ENCODE measurements at places on chromosomes 11 and 22. TPM values are rescaled to one million over a fixed set of nuclear protein-coding genes. Genes with fewer than 3 reads are reported as not detected.

- H3K36me3 ChIP-seq = peaks cover 46% of the 10 kb centered on the region
- H3K4me1 ChIP-seq = peaks cover 54% of the 10 kb centered on the region
- no peak overlapping the region for H3K27ac ChIP-seq
- DNase-seq = no peak
Observed at GRCh38 chr11:34354782-34355181, 3.0 kb downstream of the ABTB2 start.

DNA sequence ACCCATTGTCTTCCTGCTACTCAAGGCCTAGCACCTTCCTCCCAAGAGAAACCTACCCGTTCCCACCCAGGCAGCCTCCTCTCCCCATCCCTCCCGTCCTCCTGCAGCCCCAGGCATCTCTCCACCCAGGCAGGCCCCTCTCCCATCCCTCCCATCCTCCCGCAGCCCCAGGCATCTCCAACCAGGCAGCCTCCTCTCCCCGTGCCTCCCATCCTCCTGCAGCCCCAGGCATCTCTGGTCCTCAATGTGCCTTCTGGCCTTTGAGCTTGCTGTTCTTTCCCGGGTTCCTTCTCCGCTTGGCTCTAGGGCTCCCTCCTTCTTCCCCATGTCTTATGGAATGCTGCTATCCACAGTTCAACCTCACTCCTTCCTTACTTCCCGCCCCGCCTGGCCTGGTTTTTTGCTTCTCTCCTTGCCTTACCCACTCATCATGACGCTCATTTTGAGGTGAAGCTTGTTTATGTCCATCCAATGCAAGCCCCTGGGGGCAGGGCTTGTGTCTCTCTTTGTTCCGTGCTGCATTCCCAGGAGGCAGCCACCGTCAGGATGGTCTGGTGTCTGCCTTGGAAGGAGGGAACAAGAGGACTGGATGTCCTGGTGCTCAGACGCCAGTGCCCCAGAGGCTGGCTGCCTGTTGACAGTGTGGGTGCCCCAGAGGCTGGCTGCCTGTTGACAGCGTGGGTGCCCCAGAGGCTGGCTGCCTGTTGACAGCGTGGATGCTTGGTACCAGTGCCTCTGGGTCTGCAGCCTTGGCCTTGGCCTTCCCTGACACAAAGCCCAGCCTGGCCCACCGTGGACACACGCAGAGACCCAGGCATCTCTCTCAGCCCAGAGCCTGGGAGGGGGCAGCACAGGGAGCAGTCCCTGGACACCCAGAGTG, 815.7 kb downstream of the BRD1 start:
- H3K36me3 ChIP-seq = no peaks in the 10 kb centered on the region
- no peak overlapping the region for H3K27ac ChIP-seq
- H3K4me1 ChIP-seq = no peaks in the 10 kb centered on the region
- no peaks in the 10 kb centered on the region for H3K27me3 ChIP-seq
- H3K4me3 ChIP-seq = no peak overlapping the region

DNA sequence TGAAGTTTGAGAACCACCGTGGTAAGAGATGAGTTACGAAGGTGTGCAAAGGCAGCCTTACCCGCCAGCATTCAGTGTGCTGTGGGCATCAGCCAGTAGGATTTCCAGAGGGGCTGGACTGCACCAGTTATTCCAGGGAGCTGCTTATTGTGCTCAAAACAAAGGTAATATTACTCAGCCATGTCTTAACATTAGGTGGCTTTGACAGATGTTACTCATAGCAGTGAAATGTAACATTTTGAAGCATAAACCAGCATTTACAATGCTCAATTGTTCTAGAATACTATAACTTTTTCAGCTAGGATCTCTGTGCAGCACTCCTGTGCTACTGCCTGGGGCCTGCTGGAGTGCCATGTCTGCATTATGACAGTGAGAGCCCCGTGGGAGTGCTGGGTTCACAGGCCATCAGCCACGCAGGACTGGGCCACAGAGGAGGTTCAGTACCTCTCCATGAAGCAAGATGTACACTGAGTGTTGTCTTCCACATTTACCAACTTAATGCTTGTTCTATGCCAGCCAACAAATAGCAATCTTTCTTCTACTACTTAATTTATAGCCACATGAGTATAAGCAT, 238.1 kb downstream of the CADM1 start:
- H3K4me3 ChIP-seq = no peak overlapping the region
- H3K27ac ChIP-seq = no peak overlapping the region
- no peaks in the 10 kb centered on the region for H3K4me1 ChIP-seq

DNA sequence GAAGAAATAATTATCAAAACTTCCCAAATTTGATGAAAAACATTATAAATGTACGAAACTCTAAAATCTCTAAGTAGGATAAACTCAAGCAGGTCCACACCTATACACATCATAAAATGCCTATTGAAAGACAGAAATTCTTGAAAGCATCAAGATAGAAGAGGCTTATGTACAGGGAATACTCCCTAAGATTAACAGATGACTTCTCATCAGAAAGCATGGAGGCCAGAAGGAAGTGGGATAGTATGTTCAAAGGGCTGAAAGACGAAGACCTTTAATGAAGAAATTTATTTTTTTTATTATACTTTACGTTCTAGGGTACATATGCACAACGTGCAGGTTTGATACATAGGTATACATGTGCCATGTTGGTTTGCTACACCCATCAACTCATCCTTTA, 45.3 kb upstream of the KCNA4 start:
- no peaks in the 10 kb centered on the region for H3K36me3 ChIP-seq
- H3K27me3 ChIP-seq = no peaks in the 10 kb centered on the region

DNA sequence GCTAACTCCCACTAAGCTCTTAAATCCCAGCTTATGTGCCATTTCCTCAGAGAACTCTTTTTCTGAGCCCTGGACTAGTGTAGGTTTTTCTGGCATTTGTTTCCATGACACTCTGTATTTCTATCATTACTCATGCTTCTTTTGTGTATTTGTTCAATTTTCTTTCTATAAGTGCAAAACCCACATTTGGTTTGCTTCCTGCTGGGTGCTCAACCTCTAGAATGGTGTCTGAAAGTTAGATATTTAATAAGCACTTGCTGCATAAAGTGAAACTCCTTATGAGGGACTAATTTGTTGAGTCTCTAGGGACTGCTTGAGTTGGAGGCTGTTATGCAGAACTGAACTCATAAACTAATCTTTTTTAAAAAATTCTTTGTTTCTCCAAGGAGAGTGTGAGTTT, 68.6 kb downstream of the SYT9 start:
- H3K36me3 ChIP-seq = no peaks in the 10 kb centered on the region
- H3K27me3 ChIP-seq = peaks cover 3% of the 10 kb centered on the region
- no peak for DNase-seq

GRCh38 chr11:130892861-130893260, 23.4 kb downstream of the SNX19 start:
- no peaks in the 10 kb centered on the region for H3K27me3 ChIP-seq
- H3K4me3 ChIP-seq = no peak overlapping the region
- no peak for DNase-seq
- H3K4me1 ChIP-seq = peaks cover 4% of the 10 kb centered on the region

DNA sequence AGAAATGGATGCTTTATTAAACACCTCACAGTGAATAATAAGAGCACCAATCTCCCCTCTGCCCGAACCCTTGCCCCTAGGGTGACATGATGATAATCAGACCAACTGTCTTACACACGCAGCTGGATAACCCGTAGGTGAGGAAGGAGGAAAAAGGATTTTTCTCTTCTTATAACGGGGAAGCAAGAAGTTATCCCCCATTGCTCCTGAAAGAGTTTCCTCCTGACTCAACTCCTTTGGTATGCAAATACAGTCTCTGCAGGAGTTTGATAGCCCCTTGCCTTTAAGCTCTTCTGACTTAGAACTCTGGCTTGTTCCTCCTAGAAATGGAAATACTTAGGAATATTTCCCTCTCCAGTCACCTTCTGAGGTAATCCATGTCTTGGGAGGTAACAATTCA, 455.8 kb downstream of the TMEM135 start:
- H3K36me3 ChIP-seq = no peaks in the 10 kb centered on the region
- no peak for DNase-seq
- H3K4me1 ChIP-seq = no peaks in the 10 kb centered on the region
- no peak overlapping the region for H3K4me3 ChIP-seq
- H3K27me3 ChIP-seq = no peaks in the 10 kb centered on the region

- no peaks in the 10 kb centered on the region for H3K36me3 ChIP-seq
- no peak for DNase-seq
- no peaks in the 10 kb centered on the region for H3K4me1 ChIP-seq
- no peaks in the 10 kb centered on the region for H3K27me3 ChIP-seq
- no peak overlapping the region for H3K27ac ChIP-seq
- H3K4me3 ChIP-seq = no peak overlapping the region
Observed at GRCh38 chr11:23272095-23272494, 411.8 kb upstream of the CCDC179 start.

DNA sequence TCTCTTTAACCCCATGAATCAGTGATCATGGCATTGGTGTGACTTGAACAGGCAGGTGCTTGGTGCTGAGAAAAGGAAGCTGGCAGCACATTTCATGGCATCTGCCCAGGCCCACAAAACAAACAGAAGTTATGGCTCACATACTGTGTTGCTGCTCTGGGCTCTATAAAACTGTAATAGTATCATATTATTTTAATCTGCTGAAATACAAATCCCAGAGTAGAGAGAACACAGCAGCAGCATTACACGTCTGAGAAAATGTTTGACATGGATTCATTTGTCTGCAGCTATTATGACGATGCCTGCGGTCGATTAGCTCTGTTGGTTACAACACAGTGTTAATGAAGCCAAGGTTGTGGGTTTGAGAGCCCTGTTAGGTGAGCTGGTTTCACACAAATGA, 80.8 kb downstream of the ALX4 start:
- no peak for DNase-seq
- H3K27me3 ChIP-seq = no peaks in the 10 kb centered on the region
- H3K36me3 ChIP-seq = no peaks in the 10 kb centered on the region
- H3K4me1 ChIP-seq = peaks cover 4% of the 10 kb centered on the region
- H3K27ac ChIP-seq = no peak overlapping the region

DNA sequence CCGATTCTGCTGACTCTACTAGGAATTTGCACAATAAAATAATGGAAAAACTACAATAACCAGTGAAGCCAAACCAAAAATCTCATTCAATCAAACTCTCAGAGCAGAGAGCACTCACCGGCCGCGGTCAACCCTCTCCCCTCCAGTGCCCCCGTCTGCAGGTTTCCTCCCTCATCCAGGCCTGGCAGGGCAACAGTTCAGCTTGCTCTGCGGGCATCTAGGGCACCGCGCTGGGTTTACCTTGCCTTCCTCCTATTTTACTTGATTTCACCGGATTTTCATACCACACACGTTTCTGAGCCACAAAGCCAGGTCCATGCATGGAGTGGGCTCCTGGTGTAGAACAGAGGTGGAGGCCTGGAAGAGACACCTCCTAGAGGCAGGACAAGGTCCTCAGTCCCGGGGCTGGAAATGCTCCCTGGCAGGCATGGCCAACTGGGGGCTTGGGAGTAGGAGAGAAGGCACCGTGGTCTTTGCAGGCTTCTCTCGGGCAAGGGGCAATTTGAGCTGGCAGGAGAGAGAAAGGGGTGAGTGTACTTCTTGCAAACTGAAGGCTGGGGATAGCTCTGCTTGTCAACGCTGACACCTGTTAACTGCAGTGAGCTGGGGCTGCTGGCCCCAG, 938.4 kb downstream of the BRD1 start:
- no peak overlapping the region for H3K4me3 ChIP-seq
- no peaks in the 10 kb centered on the region for H3K36me3 ChIP-seq
- H3K27me3 ChIP-seq = no peaks in the 10 kb centered on the region
- no peaks in the 10 kb centered on the region for H3K4me1 ChIP-seq
- no peak overlapping the region for H3K27ac ChIP-seq
- DNase-seq = no peak

DNA sequence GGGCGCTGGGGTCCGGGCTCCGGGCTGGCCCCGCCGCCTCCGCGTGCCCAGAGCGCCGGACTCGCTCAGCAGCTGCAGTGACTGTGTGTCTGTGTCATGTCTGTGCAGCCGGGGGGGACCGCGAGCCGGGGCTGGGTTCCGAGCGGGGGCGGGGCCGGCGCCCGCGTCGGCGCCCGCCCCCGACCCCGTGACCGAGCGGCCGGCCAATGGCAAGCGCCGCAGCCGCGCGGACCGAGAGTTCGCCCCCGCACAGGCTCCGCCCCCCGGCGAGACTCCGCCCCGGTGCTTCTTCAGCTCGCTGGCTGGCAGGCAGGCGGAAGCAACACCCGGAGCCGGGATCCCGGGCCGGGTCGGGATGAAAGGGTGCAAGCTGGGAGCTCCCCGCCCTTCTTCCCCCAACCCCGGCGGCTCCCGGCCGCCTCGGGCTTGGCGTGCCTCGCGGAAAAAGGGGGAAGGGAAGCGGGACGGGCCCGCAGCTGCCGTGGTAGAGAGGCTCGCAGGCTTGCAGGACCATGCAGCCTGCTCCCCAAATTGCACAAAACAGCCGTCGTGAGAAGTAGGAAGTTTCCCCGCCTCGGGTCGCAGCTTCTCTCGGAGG, 750 bp upstream of the LARGE1 start:
- peaks cover 47% of the 10 kb centered on the region for H3K27me3 ChIP-seq
- peak overlapping the region; percentile 60 for H3K4me3 ChIP-seq
- peak; percentile 76 for DNase-seq
- peaks cover 5% of the 10 kb centered on the region for H3K4me1 ChIP-seq

DNA sequence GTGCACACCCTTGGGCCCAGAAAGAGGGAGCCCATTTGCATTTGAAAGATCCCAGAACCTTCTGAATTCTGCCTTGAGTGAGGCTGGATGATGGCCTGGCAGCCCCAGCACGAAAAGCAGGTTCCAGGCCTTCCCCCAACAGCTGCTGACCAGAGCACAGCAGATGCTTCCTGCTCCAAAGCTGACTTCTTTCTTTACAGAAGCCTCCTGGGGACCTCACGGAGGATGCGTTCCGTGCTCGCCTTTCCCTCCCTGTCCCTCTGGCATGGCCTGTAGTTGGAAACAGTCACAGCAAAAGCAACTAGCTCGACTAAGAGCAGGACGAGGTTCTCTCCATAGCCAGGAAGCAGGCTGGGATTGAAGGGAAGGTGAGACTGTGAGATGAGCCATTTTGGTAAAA, 107.7 kb upstream of the B3GAT1 start:
- H3K27ac ChIP-seq = no peak overlapping the region
- H3K4me1 ChIP-seq = no peaks in the 10 kb centered on the region
- DNase-seq = no peak
- H3K4me3 ChIP-seq = no peak overlapping the region
- no peaks in the 10 kb centered on the region for H3K27me3 ChIP-seq
- no peaks in the 10 kb centered on the region for H3K36me3 ChIP-seq

GRCh38 chr11:57207168-57207567, 25.4 kb downstream of the LRRC55 start:
- H3K36me3 ChIP-seq = no peaks in the 10 kb centered on the region
- no peak overlapping the region for H3K27ac ChIP-seq
- H3K4me1 ChIP-seq = no peaks in the 10 kb centered on the region
- no peak overlapping the region for H3K4me3 ChIP-seq

- H3K27ac ChIP-seq = no peak overlapping the region
- H3K4me3 ChIP-seq = no peak overlapping the region
- no peaks in the 10 kb centered on the region for H3K27me3 ChIP-seq
- H3K4me1 ChIP-seq = peaks cover 6% of the 10 kb centered on the region
- DNase-seq = no peak
Observed at GRCh38 chr11:77244277-77245027, 57.0 kb downstream of the GDPD4 start.

SLC43A1 gene
- 27.6 TPM for total RNA-seq

CHRNA10 gene
- total RNA-seq = 2.2 TPM

ZNF70 gene
- 2.7 TPM for total RNA-seq

FGF3 gene
- total RNA-seq = not detected

MFNG gene
- total RNA-seq = 168 TPM
